ENCODE measurements at places on chromosomes 6 and 20.
A peak's percentile ranks its signal among the peaks of the same experiment; 100 is the strongest.

- no peak for DNase-seq
Measured at GRCh38 chr6:145819994-145820393, 5.4 kb upstream of the FBXO30 start.

- DNase-seq = no peak
Measured at GRCh38 chr6:144066255-144066654, 29.1 kb downstream of the SF3B5 start.

GRCh38 chr20:3383878-3384495 lies 23.5 kb downstream of the DNAAF9 start:
- no peak for DNase-seq

DNA sequence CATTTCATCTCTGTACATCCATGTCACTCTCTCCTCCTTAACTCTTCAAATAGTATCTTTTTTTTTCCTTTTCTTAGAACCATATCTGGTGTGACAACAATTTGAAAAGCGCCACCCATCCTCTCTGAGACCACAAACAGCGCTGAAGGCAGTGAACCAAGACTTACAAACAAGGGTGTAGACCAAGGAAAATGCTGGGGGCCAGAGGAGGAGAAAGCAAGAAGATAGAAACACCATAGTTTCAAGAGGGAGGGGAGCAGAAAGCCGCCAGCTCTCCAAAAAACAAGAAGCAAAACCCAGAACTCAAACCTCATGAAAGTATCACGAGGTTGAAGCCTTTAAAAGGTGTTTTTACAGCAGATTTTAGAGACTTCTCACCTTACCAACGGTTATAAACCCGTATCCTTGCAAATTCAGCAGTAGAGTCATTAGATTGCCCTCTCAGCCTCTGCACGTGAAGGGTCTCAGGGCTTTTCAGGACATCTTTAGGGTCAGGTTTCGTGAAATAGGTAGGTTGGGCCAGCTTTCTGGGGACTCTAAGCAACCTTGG lies 13.3 kb upstream of the RIPOR2 start:
- DNase-seq = peak; percentile 61

- DNase-seq = peak; percentile 17
Measured at GRCh38 chr20:58169450-58169849, 59.0 kb downstream of the ANKRD60 start.

GRCh38 chr6:38567436-38567835 lies 72.3 kb downstream of the BTBD9 start:
- DNase-seq = no peak
